CD4-positive, alpha-beta T cell treated with Interleukin-21 for 1 hour (primary cell): ENCODE measurements at places on chromosomes 13 and 19.

GRCh38 chr13:28991764-28992163 lies 171.6 kb downstream of the MTUS2 start:
- no peak for DNase-seq

DNA sequence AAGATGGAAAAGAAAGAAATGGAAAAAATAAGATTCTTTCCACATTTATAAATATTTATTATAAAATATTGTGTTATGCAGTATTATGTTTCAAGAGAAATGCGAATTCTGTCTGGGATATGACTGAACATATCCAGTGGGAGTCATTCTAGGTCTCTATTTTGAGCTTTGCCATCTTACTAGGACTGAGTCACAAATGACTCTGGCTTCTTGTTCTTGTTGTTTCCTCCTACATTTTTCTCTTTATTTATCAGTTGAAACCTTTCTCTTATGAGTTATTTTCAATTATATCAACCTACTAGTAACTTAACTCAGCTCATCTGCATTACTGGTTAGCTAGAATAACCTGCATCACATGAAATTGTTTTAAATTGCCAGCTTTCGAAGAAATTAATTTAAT lies 1247.3 kb downstream of the SLITRK1 start:
- no peak for DNase-seq

GRCh38 chr19:36136964-36137686 lies 2.7 kb upstream of the CAPNS1 start:
- DNase-seq = no peak

DNA sequence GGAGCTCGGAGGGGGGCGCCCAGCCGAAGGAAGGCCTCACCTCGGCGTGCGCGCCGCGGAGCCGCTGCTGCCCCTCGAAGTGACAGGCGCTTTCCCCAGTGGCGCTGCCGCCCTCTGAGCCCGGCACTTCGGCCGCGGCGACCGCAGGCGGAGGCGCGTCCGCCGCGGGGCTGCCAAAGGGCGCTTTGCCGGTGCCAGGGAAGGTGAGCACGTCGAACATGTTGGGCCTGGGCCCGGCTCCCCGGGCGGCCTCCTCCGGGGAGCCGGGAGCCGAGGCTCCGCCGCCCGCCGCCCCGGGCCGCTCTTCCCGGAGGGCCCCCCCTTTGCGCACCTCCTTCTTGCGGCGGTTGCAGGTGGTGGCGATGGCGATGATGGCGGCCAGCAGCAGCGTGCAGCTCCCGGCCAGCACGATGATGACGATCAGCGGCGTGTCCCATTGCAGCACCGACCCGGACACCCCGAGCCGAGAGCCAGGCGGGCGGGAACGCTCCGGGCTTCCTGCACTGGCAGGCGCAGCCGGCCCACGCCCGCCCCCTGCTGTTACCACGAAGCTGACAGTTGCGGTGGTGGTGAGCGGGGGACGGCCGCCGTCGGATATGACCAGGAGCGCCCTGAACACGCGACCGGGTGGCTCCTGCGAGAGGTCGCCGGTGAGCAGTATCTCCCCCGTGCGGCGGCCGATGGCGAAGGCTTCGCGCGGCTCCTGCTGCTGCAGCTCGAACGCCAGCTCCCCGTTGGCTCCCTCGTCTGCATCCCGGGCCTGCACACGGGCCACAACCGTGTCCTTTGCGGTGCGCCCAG lies 2.5 kb downstream of the PCDH8 start:
- peak; percentile 2 for DNase-seq

GRCh38 chr13:99871249-99871898 lies 100.2 kb downstream of the ZIC5 start:
- DNase-seq = no peak

DNA sequence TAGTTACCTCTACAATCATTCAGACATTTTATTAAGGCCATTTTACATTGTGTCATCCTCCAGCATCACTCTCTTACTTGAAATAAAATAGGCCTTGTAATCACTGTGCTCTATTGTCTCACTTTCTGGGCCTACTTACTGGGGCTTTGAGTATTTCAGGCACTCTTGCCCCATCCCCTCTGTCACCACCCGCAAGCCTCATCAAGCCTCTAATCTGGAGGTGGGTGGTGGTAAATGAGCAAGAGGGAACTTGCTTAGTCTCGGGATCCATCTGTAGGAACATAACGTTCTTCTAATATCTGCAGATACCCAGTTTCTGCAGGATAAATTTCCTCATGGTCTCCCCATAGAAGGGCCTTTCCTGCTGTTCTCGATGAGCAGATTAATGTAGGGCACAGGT lies 19.4 kb upstream of the GPR18 start:
- DNase-seq = no peak

DNA sequence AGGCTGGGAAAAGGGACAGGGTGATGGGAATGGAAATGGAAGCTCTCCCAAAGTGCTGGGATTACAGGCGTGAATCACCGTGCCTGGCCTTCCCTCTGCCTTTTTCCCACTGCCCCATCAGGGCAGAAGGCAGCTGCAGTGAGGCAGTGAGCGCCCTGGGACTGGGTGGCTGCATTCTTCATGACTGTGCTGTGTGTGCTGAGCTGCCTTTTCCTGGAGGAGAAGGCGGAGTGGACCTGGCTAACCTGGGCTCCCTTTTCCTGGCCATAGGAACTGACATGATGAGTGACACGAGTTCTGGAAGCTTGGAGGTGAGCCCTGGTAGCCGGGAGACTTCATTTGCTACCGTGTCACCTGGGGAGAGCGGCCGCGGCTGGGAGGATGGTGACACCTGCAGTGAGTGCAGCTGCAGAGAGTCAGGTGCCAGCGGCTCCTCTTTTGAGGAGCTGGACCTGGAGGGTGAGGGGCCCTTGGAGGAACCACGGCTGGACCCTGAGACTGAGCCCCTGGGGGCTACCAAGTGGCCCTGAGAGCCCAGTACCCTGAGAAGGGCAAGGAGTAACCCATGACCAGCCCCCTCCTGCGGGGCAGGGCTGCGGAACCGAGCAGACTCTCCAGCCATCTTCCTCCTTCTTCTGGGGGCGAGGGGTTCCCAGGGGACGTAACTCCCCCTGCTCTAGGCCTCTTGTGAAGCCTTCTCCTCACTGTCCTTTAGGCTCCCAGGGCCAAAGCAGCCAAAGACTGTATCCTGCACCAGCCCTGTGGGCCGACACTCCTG lies 26.3 kb upstream of the ZNF492 start:
- no peak for DNase-seq

DNA sequence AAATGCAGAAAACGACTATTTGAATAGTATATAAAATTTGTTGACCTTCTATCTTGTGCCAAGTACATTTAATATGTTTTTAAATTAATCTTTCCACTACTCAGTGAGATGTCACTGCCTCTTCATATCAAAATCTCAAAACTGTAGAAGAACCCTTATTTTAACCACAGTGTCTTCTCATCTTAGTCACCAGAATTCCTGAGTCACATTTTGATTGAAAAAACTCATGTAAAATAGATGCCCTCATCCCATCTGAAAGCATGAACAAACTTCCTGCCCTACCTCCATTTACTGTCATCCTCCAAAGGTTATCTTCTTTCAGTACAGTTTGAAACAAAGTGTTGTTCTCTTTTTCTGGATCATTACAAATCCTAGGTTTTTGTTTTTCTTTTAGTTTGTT lies 1215.4 kb downstream of the PCDH9 start:
- no peak for DNase-seq

- DNase-seq = no peak
Measured at GRCh38 chr19:50565984-50566903, 2.0 kb downstream of the LRRC4B start.

- no peak for DNase-seq
Measured at GRCh38 chr13:27854606-27855005, 62.3 kb downstream of the GSX1 start.
